ENCODE measurements at places on chromosomes 12 and 14.
A peak's percentile ranks its signal among the peaks of the same experiment; 100 is the strongest.

DNA sequence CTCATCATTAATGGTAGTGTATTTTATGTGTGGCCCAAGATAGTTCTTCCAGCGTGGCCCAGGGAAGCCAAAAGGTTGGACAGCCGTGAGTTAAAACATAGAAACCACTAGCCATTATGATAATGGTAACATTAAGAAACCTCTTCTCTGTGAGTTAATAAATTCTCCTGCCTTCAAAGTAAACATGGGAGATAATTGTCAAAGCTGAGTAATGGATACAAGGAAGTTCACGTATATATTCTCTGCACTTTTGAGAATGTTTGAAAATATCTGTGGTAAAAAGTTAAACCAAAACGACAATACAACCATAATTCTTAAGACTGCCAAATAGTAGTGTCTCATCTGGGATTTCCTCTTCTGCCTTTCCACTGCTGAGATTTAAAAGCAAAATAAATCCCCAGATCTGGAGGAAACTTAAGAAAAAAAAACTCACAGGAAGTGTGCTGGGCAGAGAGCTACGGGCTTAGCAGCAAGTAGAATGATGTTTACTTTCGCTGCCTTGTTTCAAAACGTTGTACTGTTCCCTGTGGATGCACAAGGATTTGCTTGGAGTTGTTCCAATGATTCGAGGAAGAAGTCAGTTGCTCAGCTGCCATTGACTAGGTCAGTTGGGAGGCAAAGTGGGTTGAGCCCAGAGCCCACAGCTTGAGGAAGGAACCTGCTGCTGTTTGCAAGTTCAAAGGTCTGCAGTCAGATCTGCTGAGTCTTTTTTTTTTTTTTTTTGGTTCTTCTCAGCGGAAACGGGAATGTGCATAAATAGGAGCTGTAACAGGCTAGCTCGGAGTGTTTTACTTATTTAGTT, 1.7 kb downstream of the TPCN1 start:
- DNase-seq: no peak

- DNase-seq: no peak
Measured at GRCh38 chr12:55068416-55069010, 48.7 kb downstream of the NEUROD4 start.

DNA sequence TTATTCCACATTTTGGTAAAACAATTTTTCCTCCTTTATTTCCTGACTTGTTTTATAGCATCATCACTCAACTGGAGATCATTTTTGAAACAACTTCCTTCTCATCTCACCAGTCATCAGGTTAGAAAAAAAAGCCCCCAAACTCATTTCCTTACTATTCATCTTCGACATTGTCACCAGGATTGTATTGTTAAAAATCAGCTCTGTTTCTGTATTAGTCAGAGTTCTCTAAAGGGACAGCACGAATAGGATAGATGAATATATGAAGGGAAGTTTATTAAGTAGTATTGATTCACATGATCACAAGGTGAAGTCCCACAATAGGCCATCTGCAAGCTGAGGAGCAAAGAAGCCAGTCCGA, 392.6 kb downstream of the FUT8 start:
- DNase-seq: no peak

DNA sequence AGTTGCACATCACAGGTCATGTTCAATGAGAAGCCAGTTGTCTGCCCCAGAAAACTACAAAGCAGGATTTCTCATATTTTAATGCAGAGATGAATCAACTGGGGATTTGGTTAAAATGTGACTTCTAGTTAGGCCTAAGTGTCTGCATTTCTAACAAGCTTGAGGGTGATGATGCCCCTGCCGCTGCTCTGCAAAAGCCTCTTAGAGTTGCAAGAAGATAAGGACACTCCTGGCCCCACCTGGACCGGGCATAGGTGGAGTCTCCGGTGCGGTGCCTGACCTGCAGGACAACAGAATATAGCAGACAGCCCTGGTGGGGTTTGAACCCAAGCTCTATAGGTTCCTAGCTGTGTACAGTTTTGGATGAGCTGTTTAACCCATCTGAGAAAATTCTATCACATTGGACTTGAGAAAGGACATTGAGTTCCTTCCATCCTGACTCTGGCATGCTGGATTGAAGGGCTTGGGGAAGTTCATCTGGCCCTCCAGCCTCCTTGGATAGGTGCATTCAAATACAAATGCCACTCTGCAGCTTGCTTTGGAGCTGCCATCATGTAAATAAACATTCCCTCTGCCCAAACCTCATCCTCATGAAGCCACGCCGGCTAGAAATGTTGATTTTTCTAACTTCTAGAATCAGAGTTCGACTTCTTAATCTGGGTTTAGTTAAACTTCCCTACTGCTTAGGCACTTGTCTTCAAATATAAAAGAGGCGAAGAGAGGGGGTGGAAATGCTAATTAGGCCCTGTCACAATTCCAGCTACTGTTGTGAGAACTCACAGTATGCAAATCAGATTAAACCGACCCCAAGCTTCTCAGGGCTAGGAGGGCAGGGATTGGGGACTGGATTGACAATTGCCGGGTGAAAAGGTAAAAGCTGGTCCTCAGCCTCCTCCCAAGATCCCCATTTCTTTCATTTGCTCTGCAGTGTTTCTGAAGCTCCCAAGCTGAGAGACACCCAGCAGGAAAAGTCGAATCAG, 1225.6 kb downstream of the VRK1 start:
- no peak for DNase-seq

- no peak for DNase-seq
Measured at GRCh38 chr14:106038263-106038662, 511.9 kb downstream of the TMEM121 start.

- no peak for DNase-seq
Measured at GRCh38 chr12:27460471-27460978, 14.0 kb downstream of the SMCO2 start.

DNA sequence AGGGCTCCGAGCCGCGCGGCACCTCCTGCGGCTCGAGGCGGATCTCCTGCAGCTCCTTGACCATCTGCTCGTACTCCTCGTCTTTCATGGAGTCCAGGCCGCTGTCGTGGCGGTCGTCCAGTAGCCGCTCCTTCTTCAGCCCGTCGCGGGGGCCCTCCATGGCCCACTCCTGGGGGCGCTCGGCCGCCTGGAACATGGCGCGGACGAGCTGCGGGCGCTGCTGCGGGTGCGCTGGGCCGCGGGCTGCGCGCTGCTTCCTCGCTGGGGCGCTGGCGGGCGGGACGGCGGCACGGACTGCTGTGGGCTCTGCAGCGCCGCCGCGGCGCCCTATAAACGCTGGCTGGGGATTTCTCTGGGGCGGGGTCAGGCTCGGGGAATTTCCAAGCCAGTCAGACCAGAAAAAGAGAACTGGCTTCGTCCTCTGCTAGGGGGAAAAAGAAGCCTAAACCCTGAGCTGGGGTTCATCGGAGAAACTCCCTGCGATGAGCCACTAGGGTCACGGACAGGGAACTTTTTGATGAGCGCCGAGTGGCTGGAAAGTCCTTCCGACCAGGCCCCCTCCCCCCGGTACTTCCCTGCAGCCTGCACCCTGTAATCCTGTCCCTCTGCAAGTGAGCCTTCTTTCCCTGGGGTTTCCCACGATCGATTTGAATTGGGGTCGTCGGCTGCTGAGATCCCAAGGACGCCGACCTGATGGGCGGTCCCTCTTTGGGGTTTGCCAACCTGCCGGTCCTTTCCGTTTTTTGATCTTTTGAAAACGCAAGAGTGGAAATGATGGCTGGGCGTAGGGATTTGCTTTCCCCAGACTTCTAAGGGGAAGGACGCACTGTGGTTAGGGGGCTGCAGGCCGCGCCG, at the start of gene NFKBIA:
NFKBIA (minus strand) TSS at position 301 of the 855 bp plus-strand sequence; CDS start at position 196, 105 bp downstream.
- peak; percentile 90 for DNase-seq

DNA sequence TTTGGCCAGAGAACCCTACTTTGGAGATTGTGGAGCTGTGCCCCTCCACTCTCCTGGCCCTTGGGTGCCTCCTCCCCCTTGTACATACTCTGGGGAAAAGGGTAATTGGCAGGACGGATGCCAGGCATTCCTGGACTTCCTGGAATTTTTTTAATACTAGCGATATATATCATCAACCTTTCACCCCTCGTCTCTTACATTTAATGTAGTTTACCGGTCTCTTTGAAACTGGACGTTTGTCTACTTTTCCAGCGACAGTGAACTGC, 767 bp upstream of the CRY1 start:
- DNase-seq: no peak

DNA sequence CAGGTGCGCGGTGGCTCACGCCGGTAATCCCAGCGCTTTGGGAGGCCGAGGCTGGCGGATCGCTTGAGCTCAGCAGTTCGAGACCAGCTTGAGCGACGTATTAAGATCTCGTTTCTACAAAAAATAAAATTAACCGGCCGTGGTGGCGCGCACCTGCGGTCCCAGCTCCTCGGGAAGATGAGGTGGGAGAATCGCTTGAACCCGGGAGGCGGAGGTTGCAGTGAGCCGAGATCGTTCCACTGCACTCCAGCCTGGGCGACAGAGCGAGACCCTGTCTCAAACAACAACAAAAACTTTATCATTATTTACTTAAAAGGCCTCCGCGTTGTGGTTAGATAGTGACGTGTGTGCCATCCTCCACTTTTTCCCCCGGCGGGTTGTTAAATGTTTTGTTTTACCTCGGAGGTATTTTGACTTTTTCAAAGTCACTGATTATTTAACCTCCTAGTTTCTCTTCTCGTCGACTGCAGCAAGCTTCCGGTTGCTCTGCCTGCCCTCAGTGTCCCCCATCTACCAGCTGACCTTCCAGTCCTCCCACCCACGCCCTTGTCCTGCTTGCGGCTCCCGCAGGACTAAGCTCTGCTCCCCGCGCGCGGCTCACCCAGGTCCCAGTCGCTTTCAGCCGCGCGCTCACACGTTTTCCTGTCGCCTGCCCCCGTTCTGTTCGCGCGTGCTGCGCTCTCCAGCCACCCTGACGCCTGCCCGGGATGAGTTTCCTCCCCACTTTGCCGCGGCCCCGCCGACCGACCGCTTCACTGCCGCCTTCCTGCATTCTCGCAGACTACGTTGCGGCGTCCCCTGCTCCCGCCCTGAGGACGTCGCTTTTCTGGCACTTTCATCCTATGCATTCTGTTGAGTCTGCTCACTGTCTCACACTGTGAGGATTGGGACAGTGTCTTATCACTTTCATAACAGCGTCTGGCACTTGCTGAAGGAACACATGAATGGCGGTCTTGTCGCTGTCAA, 1.2 kb upstream of the SCAF11 start:
- DNase-seq: peak; percentile 63

- DNase-seq: peak; percentile 59
Measured at GRCh38 chr12:49019443-49020324, 1.1 kb upstream of the PRKAG1 start.

DNA sequence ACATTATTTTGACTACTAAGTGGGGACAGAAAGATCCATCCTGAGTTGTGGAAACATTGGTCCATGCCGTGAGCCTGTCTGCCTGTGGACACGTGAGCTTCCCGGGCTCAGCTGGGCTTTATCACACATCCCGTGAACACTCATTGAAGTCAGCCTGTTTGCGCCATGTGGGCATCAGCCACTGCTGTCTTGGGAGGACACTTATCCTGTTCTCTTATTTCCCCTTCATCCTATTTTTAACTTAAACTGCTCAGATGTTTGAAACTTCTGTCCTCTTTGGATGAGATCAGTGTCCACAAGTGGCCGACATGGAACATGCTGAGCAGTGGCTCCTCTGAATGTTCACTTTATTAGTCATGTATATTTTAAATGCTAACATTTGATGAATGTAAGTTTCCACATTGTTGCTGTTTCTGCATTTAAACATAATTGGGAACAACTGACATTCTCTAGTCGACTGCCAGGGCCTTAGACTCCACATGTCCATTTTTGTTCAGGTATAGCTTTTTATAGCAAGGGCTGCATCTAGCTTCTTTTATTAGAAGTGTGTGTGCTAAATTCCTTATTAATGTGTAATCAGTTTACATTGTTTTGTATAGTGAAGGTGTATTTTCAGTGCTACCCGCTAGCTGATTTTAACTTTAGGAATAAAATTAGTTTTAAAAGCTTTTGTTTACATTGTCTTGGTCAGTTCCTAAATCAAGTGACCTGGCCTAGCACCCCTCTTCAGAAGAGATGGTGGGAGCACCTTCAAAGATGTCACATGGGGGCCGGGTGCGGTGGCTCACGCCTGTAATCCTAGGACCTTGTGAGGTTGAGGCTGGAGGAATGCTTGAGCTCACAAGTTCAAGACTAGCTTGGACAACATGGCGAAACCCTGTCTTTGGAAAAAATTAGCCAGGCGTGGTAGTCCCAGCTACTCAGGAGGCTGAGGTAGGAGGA, 24.0 kb downstream of the RNF34 start:
- no peak for DNase-seq

DNA sequence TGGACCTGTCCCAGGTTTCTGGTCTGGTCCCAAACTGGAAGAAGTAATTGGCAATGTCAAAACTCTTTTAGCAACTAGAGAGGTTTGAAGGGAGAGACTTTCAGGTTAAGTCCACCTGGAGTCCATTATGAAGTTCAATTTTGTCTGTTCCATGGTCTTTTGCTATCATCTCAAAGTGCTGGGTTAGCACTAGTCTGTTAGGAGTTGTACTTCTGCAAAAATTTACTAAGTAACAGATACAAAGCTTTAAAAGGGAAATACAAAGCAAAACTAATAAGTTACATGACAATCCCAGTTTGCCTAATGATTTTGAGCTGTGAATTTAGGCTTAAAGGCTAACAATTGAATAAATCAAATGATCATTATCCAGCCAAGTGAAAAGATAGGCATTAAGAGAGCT, 643.9 kb downstream of the C12orf50 start:
- DNase-seq: no peak

DNA sequence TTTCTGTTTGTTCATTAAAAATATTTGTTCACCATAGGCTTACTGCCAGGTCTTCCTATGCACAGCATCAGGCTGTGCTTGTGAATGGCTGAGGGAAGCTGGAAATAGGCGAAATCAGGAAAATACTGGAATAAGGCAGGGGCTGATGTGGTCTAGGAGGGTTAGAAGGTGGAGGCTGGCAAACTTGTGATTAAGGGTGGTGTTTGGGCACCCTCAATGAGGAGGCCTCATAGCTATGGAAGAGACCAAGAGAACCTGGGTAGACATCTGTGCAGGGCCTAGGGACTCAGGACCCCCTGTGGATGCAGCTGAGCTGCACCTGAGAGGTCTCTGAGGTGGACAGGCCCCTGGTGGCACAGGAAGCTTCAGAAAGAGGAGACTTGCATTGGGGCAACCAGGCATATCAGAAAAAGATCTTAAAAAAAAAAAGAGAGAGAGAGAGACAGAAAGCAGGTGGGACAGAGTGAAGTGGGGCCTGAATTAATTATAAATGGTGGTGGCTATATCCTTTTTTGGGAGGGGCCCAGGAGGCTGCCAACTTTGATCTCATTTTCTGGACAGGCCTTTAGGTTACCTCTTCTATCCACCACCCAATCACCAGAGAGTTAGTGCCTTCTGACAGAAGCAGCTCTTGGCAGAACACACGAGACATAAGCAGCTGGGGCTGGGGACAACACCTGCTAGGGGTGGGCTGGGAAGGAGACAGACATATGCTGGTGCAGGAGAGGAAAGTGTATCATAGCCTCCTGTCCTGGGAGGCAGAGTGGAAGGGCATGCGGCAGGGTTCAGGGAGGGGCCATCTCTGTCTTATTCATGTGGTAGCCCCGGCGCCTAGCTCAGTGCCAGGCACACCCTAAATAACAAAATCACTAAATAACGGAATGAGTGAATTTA, 46.7 kb upstream of the ATP23 start:
- no peak for DNase-seq

GRCh38 chr14:38079268-38079667, 128.4 kb upstream of the SSTR1 start:
- no peak for DNase-seq

GRCh38 chr14:64707661-64708060, 3.4 kb downstream of the PLEKHG3 start:
- no peak for DNase-seq

- DNase-seq: no peak
Measured at GRCh38 chr12:101759396-101760047, 20.3 kb upstream of the SYCP3 start.
